ENCODE measurements at places on chromosomes 4 and X. TPM values are rescaled to one million over a fixed set of nuclear protein-coding genes. Genes with fewer than 3 reads are reported as not detected.

Gene HSFX1
- 1.5 TPM for total RNA-seq

GRCh38 chr4:6367371-6367851 is 97.8 kb downstream of the WFS1 start:
- ATAC-seq: no peak

DNA sequence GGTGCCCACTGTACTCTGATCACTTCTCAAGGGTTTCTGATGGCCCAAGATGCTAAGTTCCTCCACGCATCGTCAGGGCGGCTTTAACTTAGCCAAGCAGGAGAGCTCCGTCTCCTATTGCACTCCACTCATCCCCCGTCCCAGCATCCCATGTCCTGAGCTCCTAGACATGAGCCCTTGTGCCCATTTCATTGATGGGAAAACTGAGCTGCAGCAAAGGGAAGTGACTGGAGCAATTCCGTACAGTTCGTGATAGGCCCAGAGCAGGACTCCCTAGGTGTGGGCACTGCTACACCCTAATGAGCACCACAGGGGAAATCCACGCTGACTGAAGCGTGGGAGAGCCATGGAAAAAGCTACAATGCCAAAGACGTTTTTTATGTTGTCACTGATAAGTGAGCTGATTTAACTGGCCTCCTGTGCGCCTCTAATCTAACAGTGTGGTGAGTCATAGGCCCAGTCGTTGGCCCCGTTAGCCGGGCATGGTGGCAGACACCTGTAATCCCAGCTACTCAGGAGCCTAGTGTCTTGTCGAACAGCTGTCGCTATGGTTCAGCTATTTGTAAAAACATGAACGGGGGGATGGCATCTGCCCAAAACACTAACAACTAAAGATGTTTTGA is 14.9 kb downstream of the NSDHL start:
- ATAC-seq: no peak

GRCh38 chr4:6582889-6583490 is 8.0 kb downstream of the MAN2B2 start:
- no peak for ATAC-seq

Gene PLXNA3
- 1.5 TPM for total RNA-seq

Gene RNF175
- total RNA-seq: not detected

Measured in gastroesophageal sphincter (tissue), 4 donors.